ENCODE measurements at places on chromosomes 2 and 18.

DNA sequence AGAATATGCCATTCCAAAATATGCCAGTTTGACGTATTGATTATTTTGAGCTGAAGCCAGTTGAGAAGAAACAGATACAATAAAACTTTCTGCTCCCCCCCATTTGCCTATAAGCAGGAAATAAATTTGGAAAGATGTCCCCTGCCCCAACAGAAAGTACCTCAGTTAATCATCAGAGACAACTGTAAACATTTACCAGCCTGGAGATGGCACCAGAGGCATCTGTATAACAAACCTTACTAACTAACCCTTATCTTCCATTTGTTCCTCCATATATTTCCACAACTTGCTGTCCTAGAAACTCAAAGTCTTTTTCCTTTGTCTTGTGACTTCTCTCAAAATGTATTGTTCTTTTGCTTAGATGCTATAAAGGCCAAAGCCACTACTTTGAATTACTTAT is 93.8 kb downstream of the AKAIN1 start:
- DNase-seq = no peak

DNA sequence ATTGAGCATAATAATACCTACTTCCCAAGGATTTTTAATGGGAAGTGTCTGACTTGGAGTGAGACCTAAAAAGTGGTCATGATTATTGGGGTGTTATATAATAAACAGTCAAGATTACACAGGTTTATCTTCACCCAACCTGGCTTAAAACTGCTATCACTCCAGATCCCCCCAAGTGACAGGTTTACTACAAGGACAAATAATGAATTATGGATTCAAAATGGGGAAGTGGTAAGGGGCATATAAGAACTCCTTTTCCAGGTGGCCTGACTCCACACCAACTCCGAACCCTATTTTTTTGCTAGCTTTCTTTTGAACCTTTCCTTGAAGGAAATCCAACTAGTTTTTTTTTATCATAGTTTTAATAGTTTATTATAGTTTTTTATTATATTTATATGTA is 663.0 kb upstream of the FANCL start:
- no peak for DNase-seq

DNA sequence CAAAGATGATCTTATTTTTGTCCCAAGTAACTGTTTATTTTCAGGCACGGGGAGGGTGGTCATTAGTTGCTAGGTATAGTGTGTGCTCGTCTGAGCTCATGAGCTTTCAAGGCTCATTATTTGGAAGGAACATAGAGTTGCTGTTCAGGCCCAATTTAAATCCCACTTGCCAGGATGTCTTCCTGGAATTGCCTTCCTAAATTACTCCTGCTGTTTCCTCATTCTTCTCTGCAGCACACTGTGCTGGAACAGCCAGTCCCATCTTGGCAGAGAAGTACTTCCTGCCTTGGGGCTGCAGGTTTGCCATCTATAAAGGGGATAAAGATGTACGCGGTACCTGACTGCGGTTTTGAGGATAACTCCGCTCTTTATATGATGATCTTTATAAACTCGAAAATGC is 37.3 kb downstream of the GREB1 start:
- DNase-seq = no peak

GRCh38 chr2:36594849-36595248 is 3.1 kb downstream of the FEZ2 start:
- no peak for DNase-seq

DNA sequence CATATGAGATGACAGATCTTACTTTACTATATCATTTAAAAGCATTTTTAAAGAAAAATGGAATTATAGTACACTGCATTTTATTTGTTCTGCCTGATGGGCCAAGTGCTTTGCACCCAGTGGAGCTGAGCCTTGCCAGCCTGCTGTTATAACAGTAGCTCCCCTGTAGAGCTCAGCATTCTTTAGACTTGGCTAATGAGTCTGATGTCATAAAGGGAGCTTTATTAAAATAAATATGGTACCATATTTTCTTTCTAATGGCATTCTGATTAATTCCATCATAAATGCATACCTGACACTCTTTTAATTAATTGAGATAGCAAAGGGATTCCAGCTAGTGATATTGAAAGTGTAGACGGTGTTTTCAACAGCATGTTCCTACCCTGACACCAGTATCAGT is 40.7 kb downstream of the PARD3B start:
- no peak for DNase-seq

GRCh38 chr2:6845312-6845711 is 20.4 kb downstream of the CMPK2 start:
- DNase-seq = no peak

DNA sequence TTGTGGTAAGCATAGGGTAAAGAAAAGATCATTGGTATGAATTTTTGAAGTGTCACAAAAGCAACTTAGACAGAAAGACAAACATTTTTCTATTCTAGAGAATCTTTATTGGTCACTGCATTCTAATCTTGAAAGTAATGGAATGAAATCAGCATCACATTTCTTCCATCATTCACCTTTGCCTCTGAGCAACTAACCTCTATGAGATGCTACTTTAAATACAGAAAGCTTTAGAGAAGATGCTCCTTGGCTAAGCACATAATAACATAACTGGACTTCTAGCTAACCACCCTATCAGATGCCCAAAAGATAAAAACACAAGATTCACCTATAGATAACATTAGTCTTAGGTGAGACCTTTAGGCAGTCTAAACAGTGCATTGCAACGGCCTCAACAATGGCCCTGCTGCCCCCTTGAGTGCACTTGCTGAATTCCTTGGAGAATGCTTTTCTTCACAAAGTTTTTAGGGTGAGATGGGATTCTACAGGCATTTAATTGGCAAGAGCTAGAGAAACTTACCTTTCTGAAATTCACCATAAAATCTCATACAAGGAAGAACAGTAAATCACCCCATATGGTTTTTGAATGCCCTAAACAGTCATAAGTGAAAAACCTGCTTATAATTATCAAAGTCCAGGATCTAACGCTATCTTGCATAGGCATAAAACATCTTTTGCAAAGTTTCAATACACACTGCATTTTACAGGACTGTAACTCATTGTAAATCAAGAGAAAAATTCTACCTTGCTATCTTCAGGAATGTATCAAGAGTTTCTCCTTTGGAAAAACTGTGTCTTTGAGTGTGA is 791.3 kb upstream of the CHAC2 start:
- no peak for DNase-seq

DNA sequence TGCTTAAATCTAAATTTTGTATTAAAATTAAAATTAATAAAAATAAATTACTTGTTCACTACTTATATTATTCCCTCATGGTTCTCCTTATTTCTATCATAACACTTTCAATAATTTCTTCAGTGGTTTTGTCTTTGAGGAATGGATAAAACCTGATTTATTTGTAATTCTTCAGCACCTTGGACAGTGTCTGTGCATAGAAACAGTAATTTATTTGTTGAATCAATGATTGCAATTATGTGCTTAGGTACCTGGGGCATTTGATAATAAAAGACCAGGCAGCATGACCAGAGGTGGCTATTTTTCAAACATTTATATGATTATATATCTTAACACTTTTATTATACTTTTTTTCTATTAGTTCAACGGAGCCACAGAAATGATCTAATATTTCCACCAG is 1062.7 kb downstream of the DSC3 start:
- no peak for DNase-seq

- DNase-seq = no peak
Measured at GRCh38 chr2:187580462-187581124, 26.4 kb upstream of the TFPI start.

GRCh38 chr2:172843266-172843582 is 107.6 kb downstream of the RAPGEF4 start:
- no peak for DNase-seq

DNA sequence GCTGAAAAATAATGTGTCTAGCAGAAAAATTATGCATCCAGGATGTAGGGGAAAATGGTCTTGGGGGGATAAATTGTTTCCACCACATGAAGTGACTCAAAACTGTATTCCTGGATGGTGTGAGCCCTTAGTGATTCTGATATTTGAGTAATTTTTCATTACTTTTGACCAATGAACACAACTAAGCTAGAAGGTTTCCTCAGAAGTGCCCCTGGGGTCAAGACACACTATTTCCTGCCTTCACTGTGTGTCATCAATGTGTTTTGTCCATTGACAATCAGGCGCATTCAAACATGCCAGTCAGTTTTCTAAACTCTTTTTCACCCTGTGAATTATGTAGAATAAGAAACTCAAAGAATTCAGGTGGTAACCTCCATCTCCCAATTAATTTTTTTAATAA is 130.5 kb upstream of the REG3G start:
- no peak for DNase-seq

- peak; percentile 51 for DNase-seq
Measured at GRCh38 chr18:56645415-56646016, 5.6 kb upstream of the WDR7 start.

DNA sequence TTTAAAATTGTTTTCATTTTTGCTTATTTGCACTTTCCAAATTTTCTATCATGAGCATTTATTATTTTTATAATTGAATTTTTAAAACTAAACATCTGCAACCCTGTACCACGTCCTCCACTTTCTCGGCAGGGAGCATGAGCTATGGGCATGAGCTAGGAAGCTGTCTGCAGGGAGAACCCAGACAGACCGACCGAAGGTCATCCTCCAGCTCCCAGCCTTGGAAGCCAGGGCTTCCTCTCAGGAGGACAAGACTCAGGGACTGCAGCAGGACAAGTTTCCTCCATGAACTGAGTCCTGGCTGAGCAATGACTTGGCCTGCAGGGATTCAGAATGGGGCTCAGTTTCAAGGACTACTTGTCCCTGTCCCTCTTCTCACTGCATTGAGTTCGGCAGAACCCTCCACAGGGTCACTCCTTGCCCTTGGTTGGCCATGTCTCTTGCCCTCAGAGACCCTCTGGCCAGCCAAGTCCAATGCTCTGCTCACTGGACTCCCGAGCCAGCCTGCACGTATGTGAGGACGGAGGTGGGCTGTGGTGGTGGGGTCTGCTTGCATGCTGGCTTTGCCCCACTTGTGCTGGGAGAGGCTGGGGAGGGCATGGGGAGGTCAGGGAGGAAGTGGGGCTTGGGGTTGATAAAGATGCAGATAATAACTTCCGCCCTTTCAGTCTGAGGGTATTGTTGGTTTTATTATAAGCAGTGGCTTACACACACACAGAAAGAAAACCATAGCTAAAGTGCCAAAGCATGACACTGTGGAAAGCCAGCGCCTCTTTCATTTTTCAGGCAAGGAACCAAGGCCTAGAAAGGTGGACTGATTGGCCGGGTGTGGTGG is 6.6 kb downstream of the NMUR1 start:
- DNase-seq = peak; percentile 53

DNA sequence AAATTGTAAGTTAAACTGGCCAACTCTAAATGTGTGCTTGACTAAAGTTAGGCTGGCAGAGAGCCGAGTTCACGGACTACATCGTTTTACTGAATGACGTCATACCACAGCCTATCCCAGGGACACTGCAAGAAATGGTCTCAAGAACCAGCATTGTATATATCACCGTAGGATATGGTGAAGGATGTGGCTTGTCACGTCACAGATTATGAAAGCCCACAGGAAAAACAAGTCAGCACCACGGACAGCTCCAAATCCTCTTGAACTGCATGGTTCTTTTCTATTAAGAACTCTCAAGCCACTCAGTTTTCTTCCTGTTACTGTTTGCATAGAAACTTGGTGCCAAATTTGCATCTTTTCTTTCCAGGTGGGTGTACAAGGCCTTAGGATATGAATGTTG is 85.1 kb upstream of the ACAA2 start:
- peak; percentile 65 for DNase-seq

DNA sequence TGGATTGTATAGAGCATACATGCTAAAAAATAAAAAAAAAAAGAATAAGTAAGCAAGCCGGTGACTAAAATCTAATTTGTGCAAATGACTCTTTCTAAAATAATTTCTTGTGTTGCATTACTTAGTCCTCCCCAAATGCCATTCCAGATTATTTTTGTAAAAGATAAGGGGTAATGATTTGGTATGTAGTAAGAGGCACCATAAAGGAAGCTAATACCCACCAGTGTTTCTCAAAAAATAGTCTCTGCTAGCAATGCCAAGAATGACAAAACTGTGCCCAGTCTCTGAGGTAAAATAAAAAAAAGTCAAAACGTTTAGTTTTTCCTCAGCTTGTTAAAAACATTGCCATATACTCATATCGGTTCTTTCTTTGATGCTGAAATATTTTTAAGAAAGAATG is 2.7 kb downstream of the METTL5 start:
- no peak for DNase-seq

DNA sequence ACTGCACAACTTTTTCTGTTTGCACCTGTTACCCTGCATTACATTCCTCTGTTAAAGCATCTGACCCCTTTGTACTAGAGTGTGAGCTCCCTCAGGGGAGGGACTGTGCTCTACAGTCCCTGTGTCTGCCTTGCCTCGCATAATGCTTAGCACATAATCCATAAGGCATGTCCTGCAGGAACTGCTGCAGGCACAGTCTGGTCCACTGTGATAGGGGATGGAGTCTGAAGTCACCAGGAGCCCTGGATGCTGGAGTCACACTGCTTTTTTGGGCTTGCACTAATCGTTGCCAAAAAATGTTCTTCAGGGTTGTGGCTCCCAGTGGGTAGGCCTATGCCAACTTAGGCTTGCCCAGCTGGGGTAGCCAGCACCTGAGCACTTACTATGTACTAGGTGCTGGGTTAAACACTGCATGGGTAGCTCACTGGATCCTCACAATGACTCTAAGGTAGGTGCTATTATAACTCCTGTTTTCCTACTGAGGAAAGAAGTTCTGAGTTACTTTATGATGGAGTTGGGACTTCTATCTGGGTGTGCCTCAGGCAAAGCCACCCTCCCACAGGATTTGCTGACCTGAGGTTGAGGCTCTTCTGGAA is 33.3 kb downstream of the COPS7B start:
- no peak for DNase-seq

GRCh38 chr2:45852450-45853150 is 201.1 kb downstream of the PRKCE start:
- DNase-seq = no peak

- no peak for DNase-seq
Measured at GRCh38 chr18:58337686-58338085, 291.2 kb downstream of the ALPK2 start.

DNA sequence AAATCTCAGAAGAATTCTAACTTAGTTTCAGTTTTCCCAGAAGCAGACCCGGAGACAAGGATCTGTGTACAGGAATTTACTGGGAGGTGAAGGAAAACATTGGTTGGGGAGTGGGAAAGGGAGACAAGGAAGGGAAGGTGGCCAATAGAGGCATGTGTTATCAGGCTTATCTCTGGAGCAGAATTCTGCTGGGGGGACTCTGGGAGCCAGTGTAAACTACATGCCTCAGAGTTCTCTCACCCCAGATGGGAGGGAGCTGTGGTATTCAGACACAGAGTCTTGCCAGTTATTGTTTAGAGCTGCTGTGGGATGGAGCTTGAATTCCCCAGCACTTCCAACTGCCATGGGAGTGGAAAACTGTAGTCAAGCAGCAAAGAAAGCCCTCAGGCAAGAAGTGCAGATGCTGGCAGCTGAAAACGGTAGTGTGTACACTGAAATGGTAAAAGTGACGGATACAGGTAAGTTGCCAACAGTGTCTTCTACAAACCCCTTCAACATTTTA is 19.0 kb downstream of the DNPEP start:
- DNase-seq = no peak

- DNase-seq = peak; percentile 22
Measured at GRCh38 chr2:143545059-143545948, 416.1 kb downstream of the ARHGAP15 start.

- DNase-seq = no peak
Measured at GRCh38 chr18:55775972-55776371, 188.0 kb upstream of the TCF4 start.
